Right ventricle myocardium superior (tissue), 1 donor: ENCODE measurements at places on chromosomes 2 and 18. TPM values are rescaled to one million over a fixed set of nuclear protein-coding genes. Genes with fewer than 3 reads are reported as not detected.
A peak's percentile ranks its signal among the peaks of the same experiment; 100 is the strongest.

DNA sequence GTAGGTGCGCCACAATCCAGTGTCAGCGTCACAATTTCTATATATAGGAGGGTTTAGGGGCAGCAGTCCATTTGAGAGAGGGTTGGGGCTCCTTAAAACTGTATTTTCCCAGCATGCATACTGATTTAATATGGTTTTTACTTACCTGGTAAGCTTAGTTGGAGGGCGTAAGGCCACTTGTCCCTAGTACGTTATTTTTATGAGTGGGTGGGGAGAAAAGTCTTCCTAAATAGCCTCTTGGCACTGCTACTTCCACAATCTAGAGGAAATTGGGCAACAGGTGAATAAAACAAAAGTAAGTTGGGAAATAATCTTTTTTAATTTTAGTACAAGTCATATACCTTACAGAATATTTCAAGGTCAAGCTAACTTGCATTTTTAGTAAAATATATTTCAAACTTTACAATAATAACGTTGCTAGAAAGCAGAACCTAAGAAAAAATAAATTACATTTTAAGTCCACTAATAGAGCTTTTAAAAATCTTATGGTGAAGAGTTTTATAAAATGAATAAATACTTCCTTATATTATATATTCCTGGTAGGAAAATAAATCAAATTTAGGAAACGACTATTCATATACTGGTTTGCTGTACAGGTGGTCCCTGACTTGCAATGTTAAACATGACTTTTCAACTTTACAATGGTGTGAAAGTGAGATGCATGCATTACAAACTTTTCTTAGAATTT is 20.9 kb downstream of the DHRS9 start:
- DNase-seq, result no peak

- DNase-seq, result no peak
Observed at GRCh38 chr2:105765415-105766299, 20.9 kb downstream of the NCK2 start.

Gene CCDC68
- total RNA-seq, result 3.7 TPM

- DNase-seq, result no peak
Observed at GRCh38 chr2:20365249-20365817, 14.7 kb upstream of the PUM2 start.

DNA sequence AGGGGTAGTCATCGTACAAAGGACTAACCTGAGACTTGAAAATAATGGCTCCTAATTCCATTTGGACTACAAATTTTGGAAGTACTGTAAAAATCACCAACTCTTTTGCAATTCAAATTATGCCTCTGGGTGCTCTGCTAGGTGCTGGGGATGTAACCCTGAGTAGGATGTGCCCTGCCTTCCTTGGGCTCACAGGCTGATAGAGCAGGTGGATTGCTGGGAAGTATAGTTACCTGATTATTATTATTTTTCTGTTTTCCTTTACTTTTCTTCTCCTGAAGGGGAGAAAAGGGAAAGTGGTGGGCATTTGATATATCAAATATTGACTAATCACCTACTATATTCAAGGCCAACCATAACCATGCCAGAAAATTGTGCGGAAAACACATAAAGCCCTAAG is 119.3 kb upstream of the RIOK3 start:
- DNase-seq, result no peak

GRCh38 chr2:177478029-177478428 is 85.5 kb downstream of the AGPS start:
- no peak for DNase-seq

- DNase-seq, result no peak
Observed at GRCh38 chr18:8480506-8481328, 128.5 kb upstream of the RAB12 start.

Gene OTX1
- total RNA-seq, result not detected

Gene OR6B2
- not detected for total RNA-seq

Gene TAF4B
- total RNA-seq, result 1.5 TPM

- no peak for DNase-seq
Observed at GRCh38 chr18:56382541-56382940, 255.9 kb downstream of the TXNL1 start.

Gene DCC
- not detected for total RNA-seq

Gene TOGARAM2
- 42.8 TPM for total RNA-seq

Gene ADAM23
- total RNA-seq, result 58.9 TPM

GRCh38 chr18:49663899-49664890 is 102.3 kb downstream of the LIPG start:
- DNase-seq, result peak; percentile 65

Gene DNAH7
- 0.40 TPM for total RNA-seq

- DNase-seq, result no peak
Observed at GRCh38 chr2:120231974-120232635, 8.9 kb upstream of the TMEM185B start.

- no peak for DNase-seq
Observed at GRCh38 chr2:197264332-197264731, 46.2 kb downstream of the ANKRD44 start.

Gene ASB18
- total RNA-seq, result 4.5 TPM

DNA sequence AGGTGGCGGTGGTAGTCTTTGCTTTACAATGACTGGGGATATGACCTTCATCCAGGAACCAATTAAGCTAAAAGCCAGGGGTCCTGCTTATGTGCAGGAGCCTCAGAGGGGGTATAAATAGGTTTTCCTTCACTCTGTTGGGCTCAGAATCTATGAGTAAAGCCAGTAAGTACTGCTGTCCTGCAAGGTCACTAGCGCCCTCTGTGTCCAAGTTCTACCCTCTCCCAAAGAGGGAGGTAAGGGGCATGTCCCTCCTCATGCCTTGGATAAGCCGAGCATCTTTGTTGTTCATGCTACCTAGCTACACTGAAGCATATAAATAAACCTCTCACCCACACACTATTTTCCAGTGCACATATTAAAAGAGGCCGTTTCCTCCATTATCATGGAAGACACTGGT is 79.4 kb downstream of the SPRED2 start:
- DNase-seq, result no peak

DNA sequence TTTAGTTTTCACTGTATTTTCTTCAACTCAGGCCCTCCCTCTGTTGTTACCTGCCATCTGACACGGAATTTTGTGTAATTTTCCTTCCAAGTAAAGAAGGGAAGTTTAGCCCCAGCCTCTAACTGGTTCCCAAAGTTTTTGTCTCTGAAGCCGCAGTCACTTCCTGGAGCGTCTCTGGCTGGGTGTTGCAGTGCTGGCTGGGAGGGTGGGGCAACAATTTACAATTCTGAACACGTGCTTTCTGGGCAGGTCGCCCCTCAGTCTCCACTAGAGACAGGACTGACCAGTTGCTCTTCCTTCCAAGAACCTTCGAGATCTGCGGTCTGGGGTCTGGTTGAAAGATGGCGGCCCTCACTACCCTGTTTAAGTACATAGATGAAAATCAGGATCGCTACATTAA is 3.5 kb downstream of the CNDP2 start:
- DNase-seq, result peak; percentile 56

Gene PRKD3
- total RNA-seq, result 10.4 TPM

DNA sequence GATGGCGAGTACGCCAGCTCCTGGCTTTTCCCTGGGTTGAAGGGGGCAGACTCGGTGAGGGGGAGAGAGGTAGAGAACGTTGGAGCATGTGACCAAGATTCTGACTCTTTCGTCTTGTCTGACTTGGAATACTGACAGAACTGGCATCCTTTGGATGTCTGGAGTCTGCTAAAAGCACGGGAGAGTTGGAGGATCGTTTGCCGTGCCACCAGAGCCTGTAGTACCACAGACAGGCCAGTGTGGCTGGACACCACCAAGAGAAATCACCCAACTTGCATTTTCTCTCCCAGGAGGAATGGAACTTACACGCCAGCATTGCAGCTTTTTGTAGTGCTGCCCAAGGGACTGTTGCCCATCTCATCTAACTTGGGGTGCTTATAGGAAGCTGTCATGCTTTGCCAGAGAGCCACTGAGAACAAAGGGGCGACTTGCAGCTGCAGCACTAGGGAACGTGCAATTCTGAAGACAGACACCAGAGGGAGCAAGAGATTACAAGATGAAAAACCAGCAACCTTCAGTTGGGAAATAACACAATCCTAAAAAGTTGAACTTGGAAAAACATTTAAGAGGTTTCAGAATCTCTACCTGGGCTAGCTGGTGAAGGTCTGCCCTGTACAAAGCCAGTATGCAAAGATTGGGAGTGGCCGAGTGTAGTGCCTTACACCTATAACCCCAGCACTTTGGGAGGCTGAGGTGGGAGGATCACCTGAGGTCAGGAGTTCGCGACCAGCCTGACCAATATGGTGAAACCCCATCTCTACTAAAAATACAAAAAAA is 24.1 kb downstream of the PSMG2 start:
- no peak for DNase-seq

DNA sequence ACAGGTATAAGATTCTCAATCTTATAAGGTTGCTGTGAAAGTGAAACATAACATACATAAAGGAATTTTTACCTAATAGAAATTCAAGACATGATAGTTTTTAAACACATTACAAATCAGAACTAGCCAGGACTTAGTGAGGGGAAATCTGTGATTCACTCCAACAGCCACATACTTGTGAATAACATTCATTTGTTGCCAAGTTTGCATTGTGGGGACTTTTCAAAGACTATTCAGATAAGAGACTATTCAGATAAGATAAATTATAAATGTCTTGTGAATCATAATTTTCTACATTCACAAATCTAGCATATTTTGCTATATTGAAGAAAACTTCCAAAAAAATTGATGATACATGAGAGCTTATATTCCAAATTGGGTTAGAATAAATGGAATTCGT is 345.3 kb upstream of the CDH20 start:
- no peak for DNase-seq

DNA sequence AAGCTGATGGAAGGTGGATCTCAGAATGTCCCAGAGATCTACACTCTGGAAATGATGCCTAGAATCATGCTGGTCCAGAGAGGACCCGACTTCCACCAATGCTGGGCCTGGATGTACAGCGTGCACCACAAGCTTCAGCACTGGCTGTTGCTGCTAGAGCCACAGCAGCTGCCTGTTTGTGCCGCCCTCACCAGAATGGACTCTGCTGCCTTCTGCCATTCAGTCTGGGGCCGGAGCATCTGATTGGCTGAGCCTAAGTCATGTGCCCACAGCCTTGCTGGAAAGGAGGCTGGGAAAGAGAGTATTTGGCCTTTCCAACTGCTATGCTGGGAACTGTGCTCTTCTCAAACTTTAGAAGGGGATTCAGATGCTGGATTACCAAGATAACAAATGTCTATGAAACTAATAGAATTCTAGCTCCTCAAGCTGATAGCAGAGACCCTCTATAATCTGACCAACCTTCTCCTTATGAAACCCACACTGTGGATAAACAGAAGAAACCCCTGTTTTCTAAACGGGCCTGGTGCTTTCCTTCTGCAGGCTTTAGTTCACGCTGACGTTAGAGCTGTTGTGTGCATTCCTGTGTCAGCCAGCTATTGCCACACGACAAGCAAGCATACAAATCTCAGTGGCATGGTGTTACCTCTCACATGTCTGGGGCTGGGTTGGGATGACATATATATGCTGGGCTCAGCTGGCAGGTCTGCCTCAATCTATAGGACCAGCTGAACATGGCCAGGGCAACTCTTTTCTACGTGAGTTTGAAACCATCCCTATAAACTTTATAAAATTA is 4.1 kb upstream of the LOXHD1 start:
- no peak for DNase-seq

Gene GMCL1
- 4.1 TPM for total RNA-seq

DNA sequence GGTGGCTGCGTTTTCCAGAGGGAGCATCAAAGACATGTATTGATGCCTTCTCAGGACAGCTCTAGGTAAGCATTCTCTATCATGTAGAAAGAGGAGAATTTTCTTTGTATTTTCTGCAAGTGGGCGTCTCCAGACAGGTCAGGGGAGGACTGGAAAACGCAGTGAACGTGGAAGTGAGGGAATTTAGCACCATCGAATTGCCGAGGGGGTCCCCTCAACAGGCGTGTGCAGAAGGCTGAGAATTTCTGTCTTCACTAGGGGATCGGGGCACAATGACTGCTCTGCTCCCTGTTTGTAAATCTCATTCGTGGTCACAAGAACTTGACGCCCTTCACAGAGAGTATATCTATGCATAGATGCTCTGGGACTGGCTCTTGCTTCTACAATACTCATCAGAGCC is 5.0 kb upstream of the NTSR2 start:
- DNase-seq, result no peak

Gene FOXD4L1
- not detected for total RNA-seq

GRCh38 chr18:2657788-2658458 is 2.4 kb downstream of the SMCHD1 start:
- DNase-seq, result no peak

Gene FHL2
- 1,567 TPM for total RNA-seq

DNA sequence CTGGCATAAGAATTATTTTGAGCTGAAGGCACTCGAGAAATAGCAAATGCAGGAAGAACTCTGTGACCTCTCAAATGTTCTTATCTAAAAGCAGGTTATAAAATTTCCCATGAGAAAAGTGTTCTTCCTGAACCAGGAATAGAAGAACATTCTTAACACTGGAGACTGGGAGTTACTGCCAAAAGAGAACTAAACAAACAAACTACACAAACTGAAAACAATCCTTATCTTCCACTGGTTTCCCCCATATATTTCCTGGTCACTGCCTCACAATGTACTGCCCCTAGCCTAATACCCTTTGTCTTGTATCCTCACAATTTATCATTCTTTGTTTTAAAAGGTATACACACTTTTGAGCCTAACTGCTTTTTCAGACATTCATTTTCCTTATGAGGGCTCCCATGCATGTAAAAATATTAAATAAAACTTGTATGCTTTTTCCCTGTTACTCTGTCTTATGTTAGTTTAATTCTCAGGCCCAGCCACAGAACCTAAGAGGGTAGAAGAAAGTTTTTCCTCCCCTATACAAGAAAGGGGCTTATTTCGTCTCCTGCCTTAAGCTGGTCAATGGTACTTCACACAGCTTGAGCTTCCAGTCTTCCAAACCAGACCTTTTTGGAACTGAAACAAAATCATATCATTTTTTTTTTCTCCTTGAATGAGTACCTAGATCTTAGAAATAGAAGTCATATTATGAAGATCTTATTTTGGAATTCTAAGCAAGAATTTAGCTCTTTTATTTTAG is 110.6 kb downstream of the MSTN start:
- no peak for DNase-seq

GRCh38 chr2:189337656-189338055 is 103.6 kb upstream of the WDR75 start:
- no peak for DNase-seq

DNA sequence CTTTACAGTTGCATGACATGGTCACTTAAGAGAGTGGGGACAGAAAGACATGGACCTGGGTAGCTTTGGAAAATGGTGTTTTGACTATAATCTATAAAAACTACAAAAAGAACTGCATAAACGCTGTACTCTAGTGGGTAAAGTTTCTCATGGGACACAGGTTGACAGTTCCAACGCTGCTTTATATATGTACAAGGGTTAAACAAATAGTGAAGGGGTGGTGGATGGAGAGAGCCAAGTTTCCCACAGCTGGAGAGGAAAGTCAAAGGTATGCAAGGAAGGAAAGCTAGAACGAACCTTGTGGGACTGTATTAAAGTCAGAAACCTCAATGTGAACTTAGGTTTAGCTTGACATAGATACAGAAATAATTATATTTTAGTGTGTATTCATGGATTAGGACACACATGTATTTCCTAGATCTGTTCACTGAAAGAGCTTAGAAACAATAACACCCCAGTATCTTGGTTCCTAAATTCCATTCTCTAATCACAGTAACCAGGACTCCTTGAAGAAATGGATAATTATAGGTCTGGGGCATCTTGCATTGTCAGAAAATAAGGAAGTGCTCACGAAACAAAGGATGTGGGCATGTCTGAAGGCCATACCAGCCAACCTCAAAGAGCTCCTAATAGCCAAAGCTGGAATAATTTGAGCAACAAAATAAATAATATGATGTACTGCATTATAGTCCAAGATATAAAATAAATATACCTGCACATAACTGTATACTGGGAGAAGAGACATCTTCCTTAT is 28.8 kb downstream of the TANC1 start:
- no peak for DNase-seq
